Posterior cingulate gyrus (tissue), 11 donors: ENCODE measurements at places on chromosomes 4 and X.

DNA sequence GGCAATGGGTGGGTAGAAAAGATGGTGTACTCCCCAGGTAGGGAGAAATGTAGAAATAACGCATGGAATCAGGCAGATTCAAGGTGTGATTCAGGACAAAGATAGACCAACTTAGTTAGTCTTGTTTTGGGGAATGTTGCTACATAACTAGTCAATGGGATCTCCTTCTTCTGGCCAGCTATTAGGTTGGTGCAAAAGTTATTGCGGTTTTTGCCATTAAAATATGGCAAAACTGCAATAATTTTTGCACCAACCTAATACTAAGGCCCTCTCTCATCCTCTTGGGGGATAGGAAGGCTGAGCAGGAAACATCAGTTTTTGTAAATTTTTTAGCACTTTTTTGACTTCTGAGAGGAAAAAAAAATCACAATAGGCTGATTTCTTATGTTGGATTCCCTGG lies 23.2 kb downstream of the CYBB start:
- DNase-seq, result no peak

GRCh38 chrX:65961714-65962113 lies 78.2 kb downstream of the VSIG4 start:
- DNase-seq, result no peak

- peak; percentile 90 for DNase-seq
Measured at GRCh38 chr4:176002007-176002613, 63.5 kb upstream of the WDR17 start.

DNA sequence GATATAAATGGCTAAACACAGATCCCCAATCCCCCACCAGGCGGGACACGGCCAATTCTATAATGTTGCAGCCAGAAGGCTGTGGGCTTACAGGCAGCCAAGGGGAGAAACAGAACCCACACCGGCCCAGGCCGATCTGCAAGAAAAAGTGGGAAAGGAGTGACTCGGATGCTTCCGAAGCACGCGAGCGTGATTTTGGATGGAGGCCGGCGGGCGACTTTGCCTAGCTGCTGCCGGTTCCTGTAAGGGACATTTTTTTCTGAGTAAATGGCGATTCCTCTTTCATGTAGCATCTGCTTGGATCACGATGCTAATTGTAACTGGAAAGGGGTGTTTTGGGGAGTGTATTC lies 470.2 kb downstream of the PCDH19 start:
- peak; percentile 5 for DNase-seq

DNA sequence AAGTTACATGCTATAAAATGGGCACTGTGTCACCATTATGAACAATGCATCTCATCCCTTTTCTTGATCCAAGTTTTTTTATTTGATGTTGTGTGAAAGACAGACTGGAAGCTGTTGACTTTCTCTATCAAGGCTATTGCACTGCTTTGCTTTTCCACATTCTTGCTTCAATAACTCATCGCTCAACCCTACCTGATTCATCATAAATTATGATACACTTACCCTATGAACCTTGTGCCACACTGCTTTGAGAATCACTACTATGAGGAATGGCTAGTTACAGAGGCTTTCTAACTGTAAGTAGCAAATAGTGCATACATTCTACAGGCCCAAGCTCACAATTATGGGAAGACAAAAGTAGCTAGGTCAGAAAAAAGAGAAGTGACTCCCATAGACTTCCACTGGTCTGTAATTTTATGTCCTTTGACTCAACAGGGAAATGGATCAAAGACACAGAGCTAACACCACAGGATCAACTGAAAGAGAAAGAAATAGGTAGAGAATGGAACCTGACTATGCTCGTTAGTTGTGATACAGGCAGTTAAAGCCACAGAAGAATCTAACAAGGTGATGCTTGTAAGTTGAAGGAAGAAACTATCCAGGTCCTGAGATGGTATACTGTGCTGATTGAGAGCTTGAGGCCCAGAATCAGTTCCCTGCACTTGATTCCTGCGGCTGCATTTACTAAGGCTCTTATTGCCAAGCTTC lies 163.5 kb downstream of the PPP3CA start:
- no peak for DNase-seq
